ENCODE measurements at places on chromosomes 11 and 22. TPM values are rescaled to one million over a fixed set of nuclear protein-coding genes. Genes with fewer than 3 reads are reported as not detected.

DNA sequence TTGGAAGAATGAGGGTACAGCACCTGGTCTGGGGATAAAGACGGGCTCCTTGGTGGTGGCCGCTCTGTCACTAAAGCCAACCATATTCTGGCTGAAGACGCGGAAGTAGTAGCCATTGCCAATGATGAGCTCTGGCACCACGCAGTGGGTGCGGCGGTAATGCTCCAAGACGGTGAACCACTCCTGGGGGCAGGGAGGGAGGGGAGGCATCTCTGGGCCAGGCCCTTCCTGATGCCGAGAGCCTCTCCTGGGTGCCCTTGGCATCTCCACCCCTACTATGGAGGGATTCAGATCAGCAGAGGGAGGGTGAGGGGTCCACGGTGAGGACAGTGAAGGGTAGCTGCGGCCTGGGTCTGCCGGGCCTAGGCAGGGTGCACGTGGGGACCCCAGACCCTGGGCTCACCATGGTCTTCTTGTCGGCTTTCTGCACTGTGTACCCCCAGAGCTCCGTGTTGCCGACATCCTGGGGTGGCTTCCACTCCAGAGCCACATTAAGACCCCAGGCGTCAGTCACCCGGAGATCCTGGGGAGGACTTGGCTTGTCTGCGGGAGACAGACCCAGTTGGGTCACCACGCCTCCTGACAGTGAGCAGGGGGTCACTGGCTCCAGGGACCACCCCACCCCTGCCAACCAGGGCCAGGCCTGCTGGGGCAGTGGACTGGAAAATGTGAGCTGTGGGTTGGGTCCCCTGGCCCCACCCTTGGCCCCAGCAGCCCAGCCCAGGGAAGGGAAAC is 19.5 kb downstream of the MYBPC3 start:
- no peak for DNase-seq
- H3K27ac ChIP-seq = no peak overlapping the region
- peaks cover 9% of the 10 kb centered on the region for H3K36me3 ChIP-seq
- H3K4me3 ChIP-seq = no peak overlapping the region
- H3K27me3 ChIP-seq = no peaks in the 10 kb centered on the region
- no peaks in the 10 kb centered on the region for H3K4me1 ChIP-seq

- peak overlapping the region; percentile 75 for H3K4me3 ChIP-seq
- H3K27me3 ChIP-seq = no peaks in the 10 kb centered on the region
- H3K27ac ChIP-seq = no peak overlapping the region
- no peak for DNase-seq
- H3K36me3 ChIP-seq = peaks cover 9% of the 10 kb centered on the region
Measured at GRCh38 chr11:60924906-60925853, 920 bp downstream of the TMEM132A start.

- no peaks in the 10 kb centered on the region for H3K27me3 ChIP-seq
- H3K36me3 ChIP-seq = no peaks in the 10 kb centered on the region
- peaks cover 11% of the 10 kb centered on the region for H3K4me1 ChIP-seq
- H3K27ac ChIP-seq = peak overlapping the region; percentile 26
- H3K4me3 ChIP-seq = peak overlapping the region; percentile 70
- no peak for DNase-seq
Measured at GRCh38 chr22:39350757-39351688, 1.2 kb downstream of the SYNGR1 start.

DNA sequence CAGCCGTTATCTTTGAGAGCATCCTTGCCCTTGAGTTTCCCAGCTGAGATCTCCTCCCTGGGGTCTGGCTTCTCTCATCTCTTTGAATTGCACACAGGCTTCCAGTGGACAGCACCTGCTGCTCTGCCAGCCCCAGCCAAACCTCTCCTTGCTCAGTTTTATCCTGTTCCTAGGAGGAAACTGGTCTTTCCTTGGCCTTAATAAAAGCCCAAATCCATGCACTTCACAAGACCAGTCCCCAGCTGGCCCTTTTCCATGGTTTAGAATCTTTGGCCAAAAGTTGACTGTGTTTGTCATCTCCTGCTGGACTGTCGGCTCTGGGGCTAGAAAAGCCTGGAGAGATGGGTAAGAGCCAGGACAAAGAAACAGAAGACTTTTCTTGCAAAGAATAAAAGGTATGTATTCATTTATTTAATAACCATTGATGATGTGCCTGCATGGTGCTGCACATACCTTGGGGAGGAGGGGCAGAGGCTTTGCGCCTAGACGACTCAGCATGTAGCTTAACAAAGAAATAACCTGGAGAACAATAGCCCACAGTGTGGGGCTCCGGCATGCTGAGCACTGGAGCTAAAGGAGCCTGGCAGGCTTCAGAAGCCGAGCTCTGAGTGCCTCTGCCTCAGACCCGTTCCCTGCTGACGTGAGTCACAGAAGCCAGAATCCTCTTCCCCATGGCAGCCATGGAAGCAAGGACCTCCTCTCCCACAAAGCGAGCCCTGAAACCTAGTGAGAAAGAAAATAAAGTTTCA is 319.3 kb upstream of the B3GAT1 start:
- H3K36me3 ChIP-seq = no peaks in the 10 kb centered on the region
- no peaks in the 10 kb centered on the region for H3K4me1 ChIP-seq
- H3K4me3 ChIP-seq = no peak overlapping the region
- no peak overlapping the region for H3K27ac ChIP-seq

- H3K4me3 ChIP-seq = no peak overlapping the region
- H3K27ac ChIP-seq = peak overlapping the region; percentile 45
- no peak for DNase-seq
- H3K36me3 ChIP-seq = no peaks in the 10 kb centered on the region
- H3K27me3 ChIP-seq = no peaks in the 10 kb centered on the region
Measured at GRCh38 chr11:68149417-68149816, 28.2 kb upstream of the CHKA start.

DNA sequence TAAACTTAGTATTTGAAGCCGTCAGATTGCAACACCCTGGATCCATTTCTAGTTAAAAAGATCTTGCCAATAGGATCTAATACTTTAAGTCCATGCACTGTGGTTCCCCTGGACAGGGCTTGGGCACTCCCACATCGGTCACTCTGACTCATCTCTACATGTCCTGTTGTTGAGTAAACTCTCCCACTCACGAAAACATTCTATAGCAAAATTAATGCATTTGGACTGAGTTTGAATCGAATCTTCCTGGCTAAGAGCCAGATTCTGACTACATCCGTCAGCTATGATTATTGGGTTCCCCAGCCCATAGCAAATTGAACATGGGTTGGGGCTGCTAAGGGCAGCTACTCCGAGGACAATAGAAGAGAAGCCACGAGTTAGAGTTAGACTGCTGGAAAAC is 182.1 kb upstream of the SORL1-AS1 start:
- no peaks in the 10 kb centered on the region for H3K36me3 ChIP-seq
- DNase-seq = no peak
- H3K4me3 ChIP-seq = no peak overlapping the region

GRCh38 chr11:28763151-28763550 is 655.0 kb downstream of the METTL15 start:
- no peak overlapping the region for H3K4me3 ChIP-seq
- H3K27me3 ChIP-seq = no peaks in the 10 kb centered on the region
- no peak overlapping the region for H3K27ac ChIP-seq
- no peak for DNase-seq
- H3K36me3 ChIP-seq = no peaks in the 10 kb centered on the region

DNA sequence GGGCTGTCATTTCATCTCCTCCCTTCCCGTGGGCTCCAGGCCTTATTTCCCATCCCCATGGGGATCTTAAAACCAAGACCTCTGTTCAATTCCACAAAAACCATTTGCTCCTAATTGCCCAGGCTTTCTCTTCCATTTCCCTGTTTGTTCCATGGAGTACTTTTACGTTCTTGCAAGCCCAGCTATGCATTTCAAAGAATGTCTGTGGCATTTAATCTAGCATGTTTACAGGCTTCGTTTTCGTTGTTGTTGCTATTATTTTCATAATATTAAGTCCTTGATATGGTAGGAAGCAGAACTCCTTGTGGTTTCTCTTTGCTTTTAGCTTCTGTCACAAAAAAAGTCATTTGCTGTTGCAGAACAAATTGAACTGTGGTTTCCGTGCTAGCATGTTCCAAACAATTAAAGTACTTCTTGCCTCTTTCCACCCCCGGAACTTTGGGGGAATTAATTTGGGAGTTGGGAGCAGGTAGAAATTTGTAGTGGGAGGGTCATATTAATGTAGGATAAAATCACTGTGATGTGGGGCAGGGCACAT is 68.1 kb upstream of the SLC22A12 start:
- no peak overlapping the region for H3K4me3 ChIP-seq
- H3K4me1 ChIP-seq = no peaks in the 10 kb centered on the region

DNA sequence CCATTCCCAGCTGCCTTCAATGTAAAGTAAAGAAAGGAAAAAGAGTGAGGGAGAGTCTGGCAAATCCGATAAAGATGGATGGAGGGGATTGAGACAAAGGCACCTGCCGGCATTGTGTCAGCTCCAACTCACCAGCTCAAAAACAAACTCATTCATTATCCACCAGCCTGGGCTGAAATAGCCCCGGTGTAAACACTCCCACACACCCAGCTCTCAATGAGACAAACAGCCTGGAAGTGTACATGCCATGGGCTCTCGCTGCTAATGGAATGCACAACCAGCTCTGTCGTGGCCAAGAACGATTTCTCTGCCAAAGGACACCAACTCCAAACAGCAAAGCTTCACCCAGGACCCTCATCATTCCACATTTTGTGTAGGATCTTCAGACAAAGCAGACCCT is 89.3 kb upstream of the OPCML start:
- no peak overlapping the region for H3K4me3 ChIP-seq
- H3K4me1 ChIP-seq = no peaks in the 10 kb centered on the region
- no peaks in the 10 kb centered on the region for H3K36me3 ChIP-seq
- DNase-seq = no peak

Gene IRAG1
- 5.7 TPM for total RNA-seq

Gene MEI1
- total RNA-seq = 2.3 TPM

Gene KRTAP5-10
- total RNA-seq = not detected

Gene JAML
- 0.42 TPM for total RNA-seq
